Activated CD4-positive, alpha-beta T cell treated with anti-CD3 and anti-CD28 coated beads, Interleukin-2, amount 50 U/mL, for 24 hours (primary cell): ENCODE measurements at places on chromosomes 4 and X.

GRCh38 chrX:134024686-134025377, 39.4 kb upstream of the GPC3 start:
- no peak for DNase-seq

DNA sequence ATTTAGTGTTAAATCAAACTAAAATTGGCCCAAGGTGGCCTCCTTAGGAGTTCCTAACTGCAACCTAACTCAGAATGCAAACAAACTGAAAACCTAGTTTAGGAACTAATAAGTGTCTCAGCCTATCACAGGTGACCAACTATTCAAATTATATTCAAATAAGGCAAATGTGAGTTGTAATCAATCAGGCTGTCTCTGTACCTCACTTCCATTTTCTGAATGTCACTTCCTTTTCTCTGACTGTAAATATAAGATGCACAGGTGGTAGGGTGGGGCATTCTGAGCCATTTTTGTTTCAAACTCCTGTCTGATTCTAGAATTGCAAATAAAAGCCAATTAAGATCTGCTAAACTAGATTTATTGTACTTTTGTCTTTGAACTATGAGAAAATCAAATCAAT, 401.5 kb downstream of the PPP3CA start:
- DNase-seq: no peak

DNA sequence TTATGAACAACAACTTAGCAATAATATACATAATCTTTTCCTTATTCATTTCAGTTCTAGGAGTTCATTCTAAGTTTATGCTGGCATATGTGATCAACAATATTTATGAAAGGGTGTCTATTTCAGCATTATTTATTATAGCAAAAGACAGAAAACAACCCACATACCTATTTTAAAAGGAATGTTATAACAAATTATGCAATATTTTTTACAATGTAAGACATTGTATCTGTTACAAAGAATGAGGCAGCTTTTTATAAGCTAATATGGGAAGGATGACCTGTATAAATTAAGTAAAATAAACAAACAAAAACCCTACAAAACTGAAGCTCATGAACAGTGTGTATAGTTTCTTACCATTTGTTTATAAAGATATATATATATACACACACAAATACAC, 42.7 kb downstream of the AGTR2 start:
- no peak for DNase-seq

DNA sequence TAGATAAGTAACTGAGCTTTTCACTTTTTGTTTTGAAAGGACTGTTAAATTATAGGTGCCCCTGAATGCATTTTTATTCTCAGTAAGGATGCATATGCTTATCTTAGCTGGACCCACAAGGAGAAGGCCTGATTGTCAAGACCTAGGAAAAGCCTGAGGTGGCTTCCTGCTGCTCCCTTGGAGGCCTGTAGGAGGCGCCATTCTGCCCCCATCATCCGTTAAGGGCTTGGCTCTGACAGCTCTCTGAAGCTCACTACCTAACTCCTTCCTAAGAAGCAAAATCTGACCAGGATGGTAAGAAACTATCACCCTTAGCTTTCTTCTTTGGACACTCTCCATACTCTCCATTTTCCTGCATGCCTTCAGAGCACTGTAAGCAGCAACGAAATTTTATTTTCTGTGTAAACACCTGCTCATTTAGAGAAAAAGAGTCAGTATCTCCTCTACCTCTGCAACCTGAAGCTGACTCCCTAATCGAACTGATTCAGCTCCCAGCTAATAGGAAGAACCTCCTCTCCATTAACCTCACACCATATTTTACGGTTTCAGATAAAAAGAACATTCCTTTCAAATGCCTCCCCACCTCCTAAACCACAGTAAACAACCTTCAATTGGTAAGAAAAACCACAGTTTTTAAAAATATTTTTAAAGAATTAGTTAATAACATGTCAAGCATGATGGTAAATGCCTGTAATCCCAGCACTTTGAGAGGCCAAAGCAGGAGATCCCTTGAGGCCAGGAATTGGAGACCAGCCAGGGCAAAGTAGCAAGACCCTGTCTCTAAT, 73.4 kb upstream of the EDNRA start:
- no peak for DNase-seq

DNA sequence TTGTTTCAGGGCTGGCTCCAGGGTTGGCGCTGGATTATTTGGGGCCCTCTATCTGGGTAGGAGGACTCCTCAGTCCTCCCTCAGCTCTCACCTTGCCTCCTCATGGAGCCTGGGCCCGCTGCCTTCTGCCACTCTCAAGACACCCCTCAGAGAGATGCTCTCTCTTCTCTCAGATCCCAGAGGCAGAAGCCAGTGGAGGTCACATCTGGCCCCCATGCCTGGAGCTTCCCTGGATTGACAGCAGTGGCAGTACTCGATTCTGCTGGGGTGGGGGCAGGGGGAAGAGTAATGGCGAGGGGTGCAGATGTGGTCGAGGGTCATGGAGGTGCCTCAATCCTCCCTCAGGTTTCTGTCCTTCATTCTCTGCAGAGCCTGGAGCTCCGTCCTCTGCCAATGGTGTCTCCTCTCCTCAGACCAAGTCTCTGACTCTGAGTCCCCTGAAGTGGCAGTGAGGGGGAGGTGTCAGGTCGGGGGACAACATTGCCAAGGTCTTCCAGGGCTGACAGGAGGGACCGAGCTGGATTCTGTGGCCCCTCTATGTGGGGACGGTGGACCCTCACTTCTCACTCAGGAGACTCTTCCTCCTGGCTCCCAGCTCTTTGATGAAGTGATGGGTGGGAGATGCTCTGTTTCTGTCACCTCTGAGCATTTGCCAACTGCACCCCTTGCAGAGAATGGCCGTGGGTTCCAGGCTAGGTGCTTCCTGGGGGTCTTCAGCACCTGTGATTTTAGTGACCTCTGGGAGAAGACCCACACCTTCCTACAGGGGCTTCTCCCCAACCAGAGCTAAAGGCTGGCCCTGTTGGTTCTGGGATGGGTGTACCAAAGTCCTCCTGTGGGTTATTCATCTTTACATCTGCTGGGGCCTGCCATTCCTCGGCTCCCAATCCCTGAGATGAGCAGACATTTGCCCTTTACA, 10.9 kb upstream of the HSFX1 start:
- DNase-seq: no peak

GRCh38 chr4:69104719-69105275, 8.5 kb downstream of the UGT2B7 start:
- no peak for DNase-seq

GRCh38 chr4:109075621-109076020, 226.8 kb downstream of the COL25A1 start:
- no peak for DNase-seq

DNA sequence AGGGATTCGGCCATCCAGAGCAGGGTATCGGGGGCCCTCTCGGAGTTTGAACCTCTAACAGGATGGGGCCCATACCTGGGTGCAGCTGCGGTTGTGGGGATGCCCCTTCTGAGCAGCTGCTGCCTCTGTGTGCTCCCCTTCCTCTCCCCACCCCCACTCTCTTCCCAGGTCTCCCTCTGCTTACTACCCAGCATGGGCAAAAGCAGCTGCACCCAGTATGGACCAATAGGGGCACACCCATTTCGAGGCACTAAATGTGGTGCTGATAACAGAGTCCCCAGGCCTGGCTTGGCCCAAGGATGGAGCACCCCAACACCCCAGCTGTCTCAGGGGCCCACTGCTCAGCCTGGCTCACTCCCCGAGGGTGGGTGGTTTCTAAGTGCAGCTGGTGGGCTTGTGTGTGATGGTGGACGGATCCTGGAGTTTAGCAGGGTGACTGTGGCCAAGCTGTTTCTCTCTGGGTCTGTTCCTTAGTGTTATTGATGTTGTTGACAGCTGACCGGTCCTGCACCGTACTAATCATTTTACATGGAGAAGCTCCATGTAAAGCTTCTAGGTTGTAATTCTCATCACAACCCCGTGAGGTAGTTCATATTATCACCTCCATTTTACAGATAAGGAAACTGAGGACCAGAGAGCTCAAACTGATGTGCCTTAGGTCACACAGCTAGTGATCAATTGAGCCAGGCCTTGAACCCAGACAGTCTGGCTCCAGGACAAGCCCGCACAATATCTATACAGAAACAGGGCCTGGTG, 13.1 kb upstream of the KIAA0232 start:
- no peak for DNase-seq

DNA sequence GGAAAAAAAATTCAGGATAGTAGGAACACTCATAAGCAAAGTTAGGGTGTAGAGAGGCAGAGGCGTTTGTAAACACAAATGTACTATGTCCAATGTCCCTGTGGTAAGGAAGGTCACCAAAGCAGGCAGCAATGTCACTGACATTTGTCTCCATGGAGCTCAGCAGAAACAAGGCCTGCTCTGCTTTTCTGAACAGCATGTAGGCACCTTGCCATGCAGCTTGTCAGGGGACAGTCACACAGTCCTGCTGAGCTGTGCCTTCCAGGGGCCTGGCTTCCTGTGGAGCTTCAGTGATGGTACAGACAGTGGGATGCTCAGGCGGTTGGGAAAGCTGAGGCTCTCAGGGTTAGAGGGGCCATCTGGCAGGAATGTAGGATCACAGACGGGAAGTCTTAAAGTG, 74.5 kb upstream of the HS3ST1 start:
- no peak for DNase-seq
